Stimulated activated CD8-positive, alpha-beta memory T cell treated with anti-CD3 and anti-CD28 coated beads, Interleukin-2, amount 100 ng/mL, for 1 hour (primary cell): ENCODE measurements at places on chromosomes 12 and 14.

DNA sequence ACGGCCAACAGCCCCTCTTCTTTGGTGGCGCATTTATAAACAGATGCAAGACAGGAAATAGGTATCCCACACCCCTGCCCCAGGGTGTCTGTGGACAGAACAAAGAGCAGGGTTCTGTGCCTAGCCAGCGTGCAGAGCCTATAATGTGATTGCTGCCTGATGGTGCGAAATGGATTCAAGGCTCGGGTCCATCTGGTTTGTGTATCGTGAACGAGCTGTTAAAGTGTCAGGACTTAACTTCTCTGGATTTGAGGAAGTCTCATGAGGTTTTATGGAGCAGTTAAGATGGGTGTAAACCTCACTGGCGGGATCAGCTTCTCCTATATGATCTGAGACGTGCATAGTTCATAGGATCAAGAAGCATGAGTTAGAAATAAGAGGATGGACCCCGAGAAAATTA is 388.7 kb upstream of the TBX3 start:
- DNase-seq: no peak

- no peak for DNase-seq
Measured at GRCh38 chr12:116931665-116932064, 20.9 kb downstream of the FBXW8 start.

GRCh38 chr12:12474931-12475795 is 87.5 kb downstream of the DUSP16 start:
- DNase-seq: no peak

- no peak for DNase-seq
Measured at GRCh38 chr14:77158882-77159255, 17.3 kb upstream of the ZDHHC22 start.

DNA sequence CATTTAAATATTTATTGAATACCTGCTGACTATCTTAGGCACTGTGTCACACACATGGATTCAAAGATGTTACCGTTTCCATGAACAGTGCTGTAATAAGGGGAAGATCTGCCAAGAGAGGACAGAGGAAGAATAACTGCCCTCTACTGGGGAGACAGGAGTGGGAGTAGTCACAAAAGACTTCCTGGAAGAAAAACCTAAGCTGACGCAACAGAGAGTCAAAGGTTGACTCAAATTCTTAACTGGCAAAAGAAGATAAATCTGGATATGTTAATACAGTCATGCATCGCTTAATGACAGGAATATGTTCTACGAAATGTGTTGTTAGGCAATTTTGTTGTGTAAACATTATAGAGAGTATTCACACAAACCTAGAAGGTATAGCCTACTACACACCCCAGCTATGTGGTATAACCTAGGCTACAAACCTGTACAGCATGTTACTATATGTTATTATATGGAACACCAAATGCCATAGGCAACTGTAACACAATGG is 51.5 kb downstream of the DCAF5 start:
- DNase-seq: no peak

- no peak for DNase-seq
Measured at GRCh38 chr14:78227248-78228077, 57.3 kb downstream of the NRXN3 start.

GRCh38 chr12:74741112-74741511 is 203.5 kb downstream of the ATXN7L3B start:
- no peak for DNase-seq

- DNase-seq: no peak
Measured at GRCh38 chr12:102427543-102427941, 52.8 kb downstream of the IGF1 start.

DNA sequence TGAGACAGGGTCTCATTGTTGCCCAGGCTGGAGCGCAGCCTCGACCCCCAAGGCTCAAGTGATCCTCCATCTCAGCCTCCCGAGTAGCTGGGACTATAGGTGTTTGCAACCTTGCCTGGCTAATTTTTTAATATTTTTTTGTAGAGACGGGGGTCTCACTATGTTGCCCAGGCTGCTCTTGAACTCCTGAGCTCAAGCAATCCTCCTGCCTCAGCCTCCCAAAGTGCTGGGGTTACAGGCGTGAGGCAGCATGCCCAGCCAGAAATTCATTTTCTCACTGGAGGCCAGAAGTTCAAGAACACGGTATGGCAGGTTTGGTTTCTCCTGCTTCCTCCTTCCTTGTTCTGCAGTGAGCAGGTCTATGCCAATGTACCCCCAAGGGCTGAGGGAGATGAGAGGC is 3.7 kb downstream of the RNASE1 start:
- no peak for DNase-seq

GRCh38 chr14:86072116-86072894 is 542.4 kb downstream of the FLRT2 start:
- DNase-seq: no peak

DNA sequence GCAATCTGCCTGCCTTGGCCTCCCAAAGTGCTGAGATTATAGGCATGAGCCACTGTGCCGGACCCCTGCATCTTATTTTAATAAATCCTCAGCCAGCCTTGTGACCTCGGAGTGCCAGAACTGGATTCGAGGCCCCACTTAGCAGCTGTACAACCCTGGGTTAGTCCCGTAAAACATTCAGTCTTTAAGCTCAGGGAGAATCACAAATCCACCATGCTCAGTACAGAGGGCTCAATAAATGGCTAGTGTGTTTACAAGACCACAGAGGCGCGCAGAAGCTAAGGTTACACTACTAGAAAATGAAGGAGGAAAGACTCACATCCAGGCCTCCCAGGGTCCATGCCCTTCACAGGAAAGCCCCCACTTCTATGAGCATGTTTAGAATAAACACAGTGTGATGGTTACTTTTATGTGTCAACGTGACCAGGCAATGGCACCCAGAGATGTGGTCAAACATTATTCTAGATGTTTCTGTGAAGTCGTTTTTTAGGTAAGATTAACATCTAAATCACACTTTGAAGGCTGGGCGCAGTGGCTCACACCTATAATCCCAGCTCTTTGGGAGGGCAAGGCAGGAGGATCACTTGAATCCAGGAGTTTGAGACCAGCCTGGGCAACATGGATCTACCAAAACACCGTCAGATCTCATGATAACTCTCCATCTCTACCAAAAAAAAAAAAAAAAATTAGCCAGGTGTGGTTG is 55.3 kb downstream of the CLMN start:
- no peak for DNase-seq

GRCh38 chr12:4015225-4016091 is 142.3 kb upstream of the PARP11 start:
- DNase-seq: no peak
